ENCODE measurements at places on chromosomes 1 and 21.

DNA sequence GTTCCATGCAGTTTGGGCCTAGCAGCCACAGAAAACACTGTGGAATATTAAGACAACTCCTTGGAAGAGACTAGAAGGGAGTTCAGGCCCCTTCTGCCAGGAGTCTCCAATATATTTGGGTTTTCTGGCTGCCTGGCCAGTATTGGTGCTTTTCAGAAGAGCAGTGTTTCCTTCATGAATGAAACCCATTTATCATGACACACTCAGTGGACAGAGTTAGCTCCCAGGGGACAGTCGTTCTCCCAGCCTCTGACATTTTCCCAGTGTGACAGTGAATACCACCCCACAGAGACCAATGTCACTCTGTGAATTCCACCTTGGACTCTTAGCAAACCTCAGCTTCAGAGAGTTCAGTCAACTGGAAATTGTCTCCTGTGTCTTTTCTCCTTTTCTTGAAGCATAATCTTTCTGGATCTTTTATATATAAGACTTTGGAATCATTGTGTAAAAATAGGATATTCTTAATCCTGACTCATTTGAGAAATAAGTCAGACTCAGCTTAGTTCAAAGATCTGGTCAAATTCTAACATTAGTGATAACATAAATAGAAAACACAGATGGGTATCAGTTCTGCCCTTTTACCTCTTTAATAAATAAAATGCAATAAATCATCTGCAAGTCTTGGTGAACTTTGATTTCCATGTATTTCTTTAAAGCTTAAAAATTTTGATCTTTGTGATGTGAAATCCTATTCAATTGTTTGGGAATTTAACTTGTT is 40.4 kb downstream of the GNG12 start:
- no peak for DNase-seq

DNA sequence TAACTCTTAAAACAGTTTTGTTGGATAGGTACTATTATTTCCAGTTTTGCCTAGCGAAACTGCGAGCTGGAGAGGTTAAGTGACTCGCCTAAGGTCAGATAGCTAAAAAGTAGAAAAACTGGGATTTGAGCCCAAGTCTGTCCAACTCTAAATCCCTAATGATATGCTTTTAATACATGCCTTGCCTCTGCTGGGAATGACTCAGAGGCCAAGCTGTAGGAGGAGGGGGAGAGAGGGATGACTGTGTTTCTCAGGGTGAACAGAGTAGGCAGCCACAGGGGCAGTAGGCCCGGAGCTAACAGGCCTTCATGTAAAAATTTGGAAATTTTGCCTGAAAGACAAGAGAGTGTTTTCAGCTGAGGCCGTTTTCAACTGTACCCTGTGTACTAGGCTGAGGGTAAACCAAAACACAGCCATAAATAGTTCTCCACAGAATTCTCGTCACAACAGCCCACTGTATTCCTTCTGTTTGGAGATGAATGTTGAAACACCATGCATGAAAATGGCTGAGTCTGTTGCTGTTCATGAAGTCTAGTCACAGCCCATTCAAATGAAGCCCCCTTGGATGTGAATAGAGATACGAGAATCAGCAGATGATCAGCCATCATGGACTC is 107.5 kb upstream of the HOOK1 start:
- no peak for DNase-seq

GRCh38 chr1:82542766-82543165 is 742.0 kb downstream of the ADGRL2 start:
- DNase-seq = no peak

DNA sequence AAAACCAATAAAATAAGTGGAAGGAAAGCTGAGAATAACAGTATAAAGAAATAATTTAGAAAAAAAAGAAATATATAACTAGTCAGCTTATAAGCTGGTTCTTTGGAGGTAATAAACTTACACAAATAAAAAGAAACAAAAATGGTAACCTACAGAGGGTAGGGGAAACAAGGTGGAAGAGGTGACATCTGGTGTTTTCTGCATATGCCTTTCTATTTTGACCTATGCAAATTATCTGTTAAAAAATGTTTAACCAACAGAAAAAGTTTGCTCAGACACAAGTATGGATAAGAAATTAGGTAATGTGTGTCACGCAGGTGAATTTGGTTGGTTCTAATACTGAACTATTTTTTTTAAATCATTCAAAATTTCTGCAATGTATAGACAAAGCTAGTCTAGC is 53.6 kb upstream of the DMRTA2 start:
- no peak for DNase-seq

DNA sequence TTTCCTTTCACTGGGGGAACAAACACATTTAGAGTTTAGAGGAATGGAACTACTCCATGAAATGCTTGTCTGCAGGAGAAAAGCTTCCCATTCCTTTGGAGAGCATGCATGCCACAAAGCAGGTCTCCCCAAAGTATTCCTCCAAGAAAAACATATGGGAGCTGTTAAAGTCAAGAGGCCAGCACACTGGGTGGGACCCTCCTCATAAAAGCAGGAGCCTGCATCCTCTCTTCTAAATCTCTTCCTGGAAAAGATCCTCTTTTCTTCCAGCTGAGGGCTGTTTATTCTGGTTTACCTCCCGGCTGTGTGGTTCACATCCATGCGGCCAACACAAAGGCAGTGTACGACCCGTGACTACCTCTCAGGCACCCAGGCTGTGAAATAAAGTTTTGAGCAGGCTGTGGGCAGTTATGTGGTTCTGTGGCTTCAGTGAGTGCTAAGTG is 103.4 kb downstream of the TENT5C start:
- DNase-seq = no peak

- no peak for DNase-seq
Observed at GRCh38 chr1:193471981-193472380, 285.6 kb upstream of the B3GALT2 start.

DNA sequence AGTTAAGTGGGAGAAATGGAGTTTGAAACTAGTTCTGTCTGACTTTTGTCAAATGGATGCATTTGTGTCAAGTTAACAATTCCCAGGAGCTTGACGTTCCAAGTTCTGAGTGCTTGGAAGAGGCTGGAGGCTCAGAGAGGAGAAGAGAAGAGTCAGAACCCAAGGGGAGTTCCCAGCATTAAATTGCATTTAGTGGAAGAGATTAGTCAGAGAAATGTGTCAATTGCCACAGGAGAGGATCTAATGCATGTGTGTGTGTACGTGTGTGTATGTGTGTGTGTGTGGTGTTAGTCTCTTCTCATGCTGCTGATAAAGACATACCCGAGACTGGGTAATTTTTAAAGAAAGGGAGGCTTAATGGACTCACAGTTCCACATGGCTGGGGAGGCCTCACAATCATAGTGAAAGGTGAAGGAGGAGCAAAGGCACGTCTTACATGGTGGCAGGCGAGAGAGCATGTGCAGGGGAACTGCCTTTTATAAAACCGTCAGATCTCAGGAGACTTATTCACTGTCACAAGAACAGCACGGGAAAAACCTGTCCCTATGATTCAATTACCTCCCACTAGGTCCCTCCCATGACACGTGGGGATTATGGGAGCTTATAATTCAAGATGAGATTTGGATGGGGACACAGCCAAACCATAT is 101.5 kb upstream of the TMEM51 start:
- no peak for DNase-seq

- DNase-seq = no peak
Observed at GRCh38 chr1:248752161-248753028, 3.2 kb downstream of the LYPD8 start.

GRCh38 chr1:30283199-30283962 is 440.0 kb downstream of the MATN1 start:
- no peak for DNase-seq
